ENCODE measurements at places on chromosomes 2 and 18.
A peak's percentile ranks its signal among the peaks of the same experiment; 100 is the strongest.

GRCh38 chr2:218289639-218290315, 2.5 kb downstream of the TMBIM1 start:
- DNase-seq = peak; percentile 54

DNA sequence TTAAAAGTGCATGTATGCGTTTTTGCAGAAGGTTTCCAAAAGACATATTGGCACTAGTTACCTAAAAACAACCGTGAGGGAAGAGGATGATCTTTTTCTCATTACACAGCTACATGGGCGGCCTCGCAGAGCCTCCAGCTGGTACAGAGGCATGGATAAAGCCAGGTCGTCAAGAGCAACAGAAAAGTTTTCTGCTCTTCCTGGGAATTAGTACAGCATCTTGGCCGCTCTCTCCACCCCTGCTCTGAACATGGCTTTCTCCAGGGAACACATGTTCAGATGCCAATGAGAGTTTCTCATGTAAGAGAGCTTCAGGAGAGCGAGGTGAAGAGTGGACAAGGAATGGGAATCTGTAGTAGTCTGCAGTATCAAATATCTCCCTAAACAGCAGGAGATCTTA, 108.4 kb downstream of the ZEB2 start:
- no peak for DNase-seq

DNA sequence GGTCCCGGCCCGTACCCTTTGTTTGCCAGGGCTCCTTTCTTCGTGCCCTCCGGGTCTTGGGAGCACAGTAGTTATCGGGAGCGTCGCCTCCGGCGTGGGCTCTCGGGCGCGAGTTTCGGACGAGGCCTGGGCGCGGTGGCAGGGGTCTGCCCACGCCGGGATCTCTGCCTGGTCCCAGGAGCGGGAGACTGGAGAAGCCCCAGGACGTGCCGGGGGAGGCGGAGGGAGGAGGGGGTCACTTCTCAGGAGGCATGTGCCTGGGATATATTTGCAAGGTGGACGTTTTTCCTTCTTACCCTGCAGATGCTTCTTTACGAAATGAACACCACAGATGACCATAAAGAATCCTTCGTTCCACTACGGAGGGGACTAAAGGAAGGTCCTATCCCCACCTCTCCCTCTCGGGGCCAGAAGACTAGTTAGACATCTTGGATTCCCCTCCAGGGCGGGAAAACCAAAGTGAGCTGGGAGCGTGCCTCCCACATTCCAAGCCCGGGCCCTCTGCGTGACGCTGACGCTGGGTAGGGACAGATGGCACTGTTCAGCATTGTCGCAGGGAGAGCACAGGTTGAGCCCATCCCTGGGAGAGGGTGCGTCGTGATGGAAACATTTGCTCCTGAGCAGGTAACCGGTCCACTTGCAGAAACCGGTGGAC, 483 bp upstream of the FHL2 start:
- DNase-seq = no peak

- DNase-seq = no peak
Observed at GRCh38 chr2:177842243-177842642, 230.3 kb downstream of the PDE11A start.

- DNase-seq = no peak
Observed at GRCh38 chr2:69863298-69863697, 30.5 kb upstream of the SNRNP27 start.

DNA sequence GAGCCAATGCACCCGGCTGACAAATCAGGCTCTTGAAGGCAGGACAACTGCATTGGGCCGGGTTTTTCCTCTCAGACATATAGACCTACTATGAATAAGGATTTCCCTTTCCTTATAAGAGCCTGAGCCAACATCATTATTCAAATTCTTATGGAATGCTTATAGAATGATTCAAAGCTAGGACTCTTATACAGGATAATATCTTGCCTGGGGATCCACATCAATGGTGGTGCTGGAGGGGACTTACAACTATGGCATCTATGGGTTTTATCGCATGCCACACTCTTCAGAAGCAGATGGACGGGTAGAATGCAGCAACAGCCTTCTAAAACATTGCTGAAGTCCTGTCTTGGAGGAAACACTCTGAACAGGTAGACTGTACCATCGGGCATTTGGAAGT, 296.8 kb upstream of the KYNU start:
- no peak for DNase-seq

GRCh38 chr18:70075906-70076305, 128.2 kb upstream of the CD226 start:
- DNase-seq = no peak

GRCh38 chr18:37533647-37534584, 31.7 kb downstream of the CELF4 start:
- DNase-seq = no peak

DNA sequence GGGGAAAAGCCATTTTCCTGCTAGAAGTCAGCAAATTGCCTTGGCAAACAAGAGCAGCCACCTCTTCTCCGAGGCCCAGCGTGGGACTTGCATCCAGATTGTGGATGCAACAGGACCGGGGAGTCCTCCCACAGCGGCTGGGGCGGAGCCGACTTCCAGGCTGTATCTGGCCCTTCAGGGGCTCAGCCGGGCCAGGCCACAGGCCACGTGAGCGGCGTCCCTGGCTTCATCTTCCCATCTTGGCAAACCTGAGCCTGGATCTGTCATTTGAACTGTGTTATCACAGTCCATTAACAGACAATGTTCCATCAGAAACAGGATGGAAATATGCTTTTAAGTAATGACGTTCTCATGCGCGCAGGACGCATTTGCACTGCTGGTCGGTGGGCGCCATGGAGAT, 483.5 kb upstream of the SALL3 start:
- no peak for DNase-seq

DNA sequence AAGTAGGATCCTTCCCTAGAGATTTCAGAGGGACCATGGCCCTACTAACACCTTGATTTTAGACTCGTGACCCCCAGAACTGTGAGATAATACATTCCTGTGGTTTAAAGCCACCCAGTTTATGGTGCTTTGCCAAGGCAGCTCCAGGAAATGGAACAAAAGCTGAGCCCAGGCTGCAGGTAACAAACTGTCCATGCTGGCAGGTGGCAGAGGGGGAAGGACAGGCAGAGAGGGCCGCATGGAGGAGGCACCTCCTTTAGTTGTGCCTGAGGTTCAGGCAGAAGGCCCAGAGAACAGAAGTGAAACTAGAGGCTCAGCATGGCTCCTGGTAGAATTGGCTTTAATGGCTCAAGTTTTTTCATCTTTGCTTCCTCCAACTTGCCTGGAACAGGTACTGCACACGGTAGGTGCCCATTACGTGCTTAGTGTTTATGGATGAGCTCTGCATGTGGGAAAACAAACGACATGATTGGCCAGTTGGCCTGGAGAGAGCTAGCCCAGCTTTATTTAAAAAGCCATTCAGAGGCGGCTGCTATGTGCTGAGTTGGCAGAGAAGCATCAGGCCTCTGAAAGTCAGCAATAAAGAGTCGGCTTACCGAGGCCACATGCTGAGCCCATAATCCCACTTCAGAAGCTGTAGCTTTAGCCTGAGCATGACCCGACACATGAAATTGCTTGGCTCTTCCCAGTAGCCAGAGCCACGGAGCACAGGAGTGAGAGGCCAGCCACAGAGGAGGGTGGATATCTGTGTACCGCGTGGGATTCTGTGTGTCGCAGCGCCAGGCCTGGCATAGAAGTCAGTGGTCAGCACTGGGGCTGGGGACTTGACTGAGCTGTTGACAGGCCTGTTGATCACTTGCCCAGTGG, 36.5 kb downstream of the HS1BP3 start:
- DNase-seq = peak; percentile 17

DNA sequence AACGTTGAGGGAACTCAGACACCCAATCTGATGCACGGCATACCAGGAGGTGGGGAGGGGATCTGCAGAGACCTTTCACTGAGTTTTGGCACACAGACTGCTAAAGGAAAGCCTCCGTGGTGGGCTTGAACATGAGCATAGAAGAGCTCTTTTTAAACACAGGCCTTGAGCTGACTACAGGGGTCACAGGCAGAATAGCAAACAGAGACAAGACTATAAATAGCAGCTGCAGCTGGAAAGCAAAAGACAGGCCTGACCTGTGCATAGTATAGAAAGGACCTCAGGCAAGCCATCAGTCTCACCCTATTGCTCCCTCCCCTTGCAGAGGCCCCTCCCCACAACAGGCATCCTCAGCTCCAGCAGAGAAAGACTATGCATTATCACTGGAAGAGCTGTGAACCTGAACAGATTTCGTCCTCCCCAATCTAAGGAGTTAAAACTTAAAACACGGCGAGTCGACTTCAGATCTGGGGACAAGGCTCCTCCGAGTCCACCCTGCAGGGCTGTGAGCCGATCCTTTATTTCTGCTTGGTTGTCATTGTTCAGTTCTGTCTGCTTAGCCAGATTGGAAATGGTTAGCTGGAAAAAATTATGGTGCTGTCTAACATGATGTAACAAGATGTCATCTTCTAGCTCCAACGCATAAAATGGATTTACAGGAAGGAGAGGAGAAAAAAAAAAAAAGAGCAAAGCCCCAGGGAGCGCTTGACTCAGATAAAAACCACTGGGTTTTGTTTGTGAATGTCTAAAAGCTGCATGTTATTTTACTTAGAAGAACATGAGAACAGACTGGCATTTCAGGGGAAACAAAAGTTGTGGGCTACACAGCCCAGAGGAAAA, 25.2 kb upstream of the LCLAT1 start:
- peak; percentile 95 for DNase-seq

GRCh38 chr2:148681443-148681842, 36.9 kb downstream of the EPC2 start:
- DNase-seq = no peak

DNA sequence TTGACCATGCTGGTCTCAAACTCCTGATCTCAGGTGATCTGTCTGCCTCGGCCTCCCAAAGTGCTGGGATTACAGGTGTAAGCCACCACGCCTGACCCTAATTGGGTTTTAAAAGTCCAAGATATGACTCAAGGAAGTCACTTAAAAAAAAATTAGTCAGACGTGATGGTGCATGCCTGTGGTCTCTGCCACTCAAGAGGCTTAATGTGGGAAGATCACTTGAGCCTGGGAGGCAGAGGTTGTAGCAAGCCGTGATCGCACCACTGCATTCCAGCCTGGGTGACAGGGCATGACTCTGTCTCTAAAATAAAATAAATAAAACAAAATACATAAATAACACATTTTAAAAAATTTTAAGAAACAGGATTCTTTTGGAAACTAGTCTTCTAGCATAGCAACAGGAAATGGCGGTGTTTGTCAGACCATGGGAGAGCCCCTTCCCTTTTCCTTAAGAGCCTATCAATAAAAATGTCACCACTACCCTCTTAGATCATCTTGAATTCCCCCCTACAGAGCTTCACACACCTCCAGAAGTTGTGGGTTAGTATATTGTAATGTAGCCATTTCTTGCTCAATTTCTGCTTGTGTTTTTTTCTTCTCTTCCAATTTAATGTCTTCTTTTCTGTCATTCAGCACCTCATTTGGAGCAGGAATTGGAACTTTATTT, 20.1 kb downstream of the SFT2D3 start:
- peak; percentile 66 for DNase-seq

DNA sequence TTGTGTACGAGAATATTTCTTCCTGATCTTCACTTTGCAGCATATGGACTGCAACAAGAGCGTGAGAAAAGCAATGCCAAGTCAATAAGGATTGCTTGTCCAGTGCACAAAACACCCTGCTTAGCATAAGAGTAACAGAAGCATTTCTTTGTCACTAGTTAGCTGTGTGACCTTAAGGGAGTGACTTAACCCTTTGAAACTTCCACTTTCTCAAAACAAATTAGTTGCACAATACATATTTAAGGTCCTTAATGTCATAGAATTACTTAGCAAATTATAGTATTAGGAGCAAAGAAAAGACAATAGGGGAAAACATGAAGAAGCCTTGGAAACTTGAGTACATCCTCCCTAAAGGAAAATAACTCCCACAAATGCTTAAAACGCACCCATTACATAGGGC, 230.1 kb downstream of the RNF152 start:
- no peak for DNase-seq

DNA sequence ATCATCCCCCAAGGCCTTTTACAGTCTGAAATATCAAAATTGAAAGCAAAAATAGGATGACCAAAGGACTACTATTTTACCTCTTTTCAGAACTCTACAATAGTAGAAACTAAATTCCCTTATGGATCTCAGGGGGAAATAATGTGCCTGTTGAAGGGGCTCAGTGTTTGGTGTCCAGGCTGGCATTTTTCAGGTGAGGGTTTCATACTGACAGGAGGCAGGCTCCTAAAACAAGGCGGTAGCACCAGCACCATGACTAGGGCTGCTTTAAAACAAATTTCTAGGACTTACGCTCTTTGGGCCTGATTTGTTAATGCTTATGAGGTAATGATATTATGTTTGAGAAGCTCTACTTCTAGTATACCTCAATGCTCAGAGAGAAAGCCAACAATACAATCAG, 5.2 kb upstream of the BOLA3 start:
- DNase-seq = no peak

DNA sequence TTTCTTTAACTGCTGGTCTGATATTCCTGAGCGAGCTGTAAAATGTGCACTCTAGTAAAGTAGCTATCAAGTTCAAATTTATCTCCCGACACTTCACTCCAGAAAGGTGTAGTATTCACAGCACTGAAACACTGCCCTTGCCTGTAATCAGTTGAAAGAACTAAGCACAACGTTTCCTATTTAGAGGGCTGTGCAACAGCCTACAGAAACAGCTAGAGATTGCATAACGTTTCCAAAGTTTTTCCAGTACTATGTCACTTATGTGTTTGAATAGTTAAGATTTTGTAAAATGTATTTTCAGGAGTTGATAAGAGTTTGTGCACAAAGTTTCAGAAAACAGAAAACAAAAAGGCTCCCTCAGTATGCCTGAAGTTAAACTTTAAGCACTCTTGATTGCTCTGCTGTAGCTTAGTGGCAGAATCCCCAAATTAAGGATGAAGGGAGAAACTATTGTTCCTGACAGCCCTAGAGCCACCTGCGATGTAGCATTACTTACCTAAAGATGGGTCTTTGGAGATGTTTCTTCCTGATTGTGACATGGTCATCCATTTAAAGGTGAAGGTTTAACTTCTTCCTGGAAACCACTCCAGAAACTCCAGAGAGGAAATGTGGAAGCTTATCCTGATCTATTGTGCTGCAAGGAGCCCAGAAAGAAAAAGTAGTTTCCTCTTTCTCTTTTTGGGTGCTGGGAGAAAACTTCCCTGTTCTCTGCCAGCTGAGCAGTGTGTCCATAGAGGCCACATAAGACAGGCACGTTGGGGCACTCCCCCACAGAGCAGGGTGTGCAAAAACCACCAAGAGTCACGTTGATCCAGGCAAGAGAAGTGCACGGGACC, 536 bp downstream of the PDE1A start:
- no peak for DNase-seq

GRCh38 chr2:214904634-214905033, 95.2 kb upstream of the BARD1 start:
- DNase-seq = no peak

- DNase-seq = no peak
Observed at GRCh38 chr2:148770047-148770446, 105.0 kb upstream of the KIF5C start.

DNA sequence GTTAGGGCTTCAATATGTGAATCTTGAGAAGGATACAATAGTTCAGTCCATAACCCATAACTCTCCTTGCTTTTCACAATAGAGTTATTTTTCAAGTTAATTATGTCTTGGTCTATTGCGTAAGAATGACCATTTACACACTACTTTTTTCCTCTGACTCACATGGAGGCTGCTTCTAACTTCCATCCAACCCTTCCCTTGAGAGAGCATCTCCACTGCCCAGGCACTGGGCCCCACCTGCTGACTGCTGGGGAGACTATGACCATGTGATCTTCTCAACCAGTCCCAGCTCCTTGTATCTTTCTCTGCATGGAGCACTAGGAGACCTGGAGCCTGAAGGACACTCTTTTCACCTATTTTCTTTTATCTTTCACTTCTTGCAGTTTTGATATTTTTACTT, 251.5 kb downstream of the GPD2 start:
- DNase-seq = no peak

Measured in AG10803 (cell line).